Chondrocyte (in vitro differentiated cells): ENCODE measurements at places on chromosomes 5 and 9.
A peak's percentile ranks its signal among the peaks of the same experiment; 100 is the strongest.

- DNase-seq = no peak
Measured at GRCh38 chr9:135582541-135582940, 21.0 kb downstream of the PAEP start.

- no peak for DNase-seq
Measured at GRCh38 chr5:74638970-74639806, 1.3 kb downstream of the ENC1 start.

GRCh38 chr5:110880413-110880812, 141.6 kb downstream of the SLC25A46 start:
- DNase-seq = no peak

DNA sequence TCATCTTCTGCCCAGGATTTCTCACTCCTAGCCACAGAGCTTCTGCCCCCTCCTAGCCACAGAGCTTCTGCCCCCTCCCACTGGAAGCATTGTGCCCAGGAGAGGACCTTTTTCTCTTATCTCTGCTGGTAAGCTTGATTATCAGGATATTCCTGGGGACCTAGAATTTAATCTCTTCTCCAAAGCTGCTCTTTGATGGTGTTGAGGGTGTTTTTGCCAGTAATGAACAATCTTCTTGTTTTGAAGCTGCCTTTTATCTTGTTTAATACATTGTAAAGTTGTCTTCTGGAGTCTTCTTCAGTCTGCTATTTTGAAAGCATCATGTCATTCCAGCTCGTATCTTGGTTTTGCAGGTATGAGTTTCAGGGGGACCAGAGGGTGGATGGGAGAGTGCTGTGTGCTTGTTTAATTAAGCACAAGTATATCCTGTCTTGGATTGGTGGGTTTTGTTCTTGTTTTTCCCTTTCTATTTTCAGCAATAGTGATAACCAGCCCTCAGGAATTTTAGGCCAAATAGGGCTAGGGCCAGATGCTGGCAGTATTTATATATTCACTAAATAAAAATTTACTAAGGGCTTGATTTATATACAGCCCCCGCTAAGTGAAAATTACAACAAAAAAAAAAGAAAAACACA, 214.0 kb upstream of the DMRT1 start:
- DNase-seq = no peak

DNA sequence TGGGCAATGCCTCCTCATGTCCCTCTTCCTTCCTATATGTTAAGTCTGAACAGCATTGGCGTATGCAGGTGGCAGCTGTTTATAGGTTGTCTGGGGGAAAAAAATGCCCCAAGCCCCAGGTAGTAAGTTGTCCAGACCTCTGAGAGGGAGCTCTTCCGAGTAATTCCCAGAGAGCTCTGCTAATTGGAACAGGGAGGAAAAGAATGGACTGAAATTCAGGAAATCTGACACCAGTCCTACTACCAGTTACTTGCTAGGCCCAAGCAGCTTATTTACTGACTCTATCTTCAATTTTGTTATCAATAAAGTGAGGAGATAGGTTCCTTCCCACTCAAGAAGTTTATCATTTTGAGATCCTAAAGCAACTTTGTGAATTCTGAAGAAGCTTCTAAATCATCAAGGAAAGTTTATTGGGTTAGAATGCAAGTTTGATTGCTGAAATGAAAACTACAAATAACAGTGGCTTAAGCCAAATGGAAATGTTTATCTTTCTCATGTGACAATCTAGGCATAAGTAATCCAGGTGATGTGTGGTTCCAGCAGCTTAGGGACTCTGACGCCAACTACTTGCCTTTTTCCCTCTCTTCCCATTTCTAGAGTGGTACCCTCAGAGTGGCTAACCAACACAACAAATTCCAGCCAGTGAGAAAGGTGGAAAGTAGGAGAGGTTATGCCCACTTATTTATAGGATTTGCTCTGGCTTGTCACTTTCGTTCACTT, 5.6 kb downstream of the STK32A start:
- no peak for DNase-seq

- DNase-seq = no peak
Measured at GRCh38 chr9:5448016-5448415, 2.3 kb upstream of the CD274 start.

- no peak for DNase-seq
Measured at GRCh38 chr9:99365233-99365980, 143.3 kb downstream of the SEC61B start.

GRCh38 chr9:100394816-100395215, 32.1 kb upstream of the MSANTD3 start:
- no peak for DNase-seq

DNA sequence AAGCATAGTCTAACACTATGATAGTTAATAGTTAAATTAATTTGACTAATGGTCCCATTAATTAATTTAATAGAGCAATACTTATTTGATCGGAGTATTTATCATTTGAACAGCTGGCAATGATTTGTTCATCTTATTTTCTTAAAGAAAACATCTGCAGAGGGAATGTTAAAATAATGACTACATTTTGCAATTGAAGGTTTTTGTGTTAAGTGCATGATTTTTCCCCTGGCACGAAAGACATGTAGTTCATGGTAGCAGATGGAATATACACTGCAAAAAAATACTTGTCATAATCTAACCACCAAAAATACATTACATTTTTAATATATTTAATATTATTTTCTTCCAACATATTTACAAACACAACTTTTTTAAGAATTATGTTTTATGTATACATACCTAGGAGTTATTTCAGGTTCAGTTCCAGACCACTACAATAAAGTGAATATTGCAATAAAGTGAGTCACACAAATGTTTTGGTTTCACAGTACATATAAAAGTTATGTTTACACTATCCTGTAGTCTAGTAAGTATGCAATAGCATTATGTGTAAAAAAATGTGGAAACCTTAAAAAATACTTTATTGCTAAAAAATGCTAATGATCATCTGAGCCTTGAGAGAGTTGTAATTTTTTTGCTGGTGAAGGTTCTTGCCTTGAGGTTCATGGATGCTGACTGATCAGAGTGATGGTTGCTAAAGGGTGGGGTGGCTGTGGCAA, 292.6 kb upstream of the DAB2 start:
- DNase-seq = no peak

DNA sequence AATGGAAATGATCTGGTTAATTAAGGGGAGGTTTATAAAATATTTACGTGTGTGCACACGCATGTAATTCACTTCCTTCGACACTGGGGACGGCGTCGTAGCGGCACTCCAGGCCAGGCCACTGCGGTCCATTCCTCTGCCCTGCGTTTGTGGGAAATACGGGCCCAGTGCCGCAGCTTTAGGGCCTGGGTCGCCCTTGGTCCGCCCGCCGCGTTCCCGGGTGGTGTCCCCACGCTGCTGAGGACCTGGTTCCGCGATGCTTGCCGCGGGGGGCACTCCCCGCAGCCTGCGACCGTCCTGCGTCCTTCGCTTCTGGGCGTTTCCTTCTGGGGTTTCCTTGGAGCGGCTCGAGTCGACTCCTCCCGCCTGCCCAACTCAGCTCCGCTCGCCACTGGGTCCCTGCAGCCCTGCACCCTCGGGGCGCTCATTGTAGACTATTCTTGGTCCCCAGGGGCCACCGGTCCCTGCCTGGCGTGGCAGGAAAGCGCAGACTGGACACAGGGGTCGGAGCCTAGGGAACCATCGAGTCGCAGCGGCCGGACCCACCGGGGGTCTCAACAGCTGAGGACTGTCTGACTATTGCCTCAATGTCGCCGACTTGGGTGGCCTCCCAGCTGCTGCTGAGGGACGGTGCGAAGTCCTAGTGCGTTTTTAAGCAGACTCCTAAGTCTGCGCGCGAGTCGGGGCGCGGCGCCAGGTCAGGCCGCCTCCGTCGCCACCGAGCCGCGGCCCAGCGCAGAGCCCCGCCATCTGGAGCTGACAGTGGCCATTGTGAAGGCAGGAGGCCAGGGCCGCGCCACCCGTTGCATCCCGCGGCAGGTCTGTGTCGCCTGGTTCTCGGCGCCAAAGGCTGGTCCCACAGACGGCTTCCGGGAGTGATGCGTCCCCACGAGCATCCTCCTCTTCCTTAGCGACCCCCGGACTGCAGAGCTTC, 4.4 kb upstream of the IRX1 start:
- DNase-seq = no peak

DNA sequence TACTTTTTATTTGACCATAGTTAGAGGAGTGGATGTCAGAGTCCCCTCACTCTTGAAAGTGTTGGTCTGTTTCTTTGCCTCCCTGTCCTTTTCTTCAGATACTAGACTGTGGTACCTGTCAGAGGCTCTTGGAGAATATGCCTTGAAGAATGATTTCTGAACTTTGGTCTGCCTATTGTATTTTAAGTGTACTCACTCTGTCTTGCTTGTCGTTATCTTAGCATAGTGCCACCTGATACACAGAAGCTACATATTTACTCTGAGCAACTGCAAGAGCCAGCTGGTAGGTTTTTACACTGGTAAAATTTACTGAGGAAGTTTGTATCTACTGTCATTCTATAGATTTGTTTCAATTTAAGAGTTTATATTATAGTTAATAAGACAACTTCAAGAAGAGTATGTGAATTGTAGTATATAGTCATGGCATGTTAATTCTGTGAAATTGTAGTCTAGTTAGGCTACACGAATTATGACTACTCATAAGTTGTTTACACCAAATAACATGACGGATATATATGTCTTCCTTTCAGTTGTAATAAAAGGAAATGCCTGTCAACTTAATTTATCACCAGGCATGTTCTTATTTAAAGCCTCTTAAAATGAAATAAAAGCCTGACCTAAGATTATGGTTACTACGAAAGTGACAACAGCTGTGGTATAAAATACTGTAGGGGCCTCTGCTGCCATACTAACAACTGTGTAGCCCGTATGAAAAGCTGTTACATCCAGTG, 201.7 kb downstream of the KDM4C start:
- DNase-seq = no peak

- no peak for DNase-seq
Measured at GRCh38 chr5:159395202-159395601, 64.9 kb upstream of the IL12B start.

DNA sequence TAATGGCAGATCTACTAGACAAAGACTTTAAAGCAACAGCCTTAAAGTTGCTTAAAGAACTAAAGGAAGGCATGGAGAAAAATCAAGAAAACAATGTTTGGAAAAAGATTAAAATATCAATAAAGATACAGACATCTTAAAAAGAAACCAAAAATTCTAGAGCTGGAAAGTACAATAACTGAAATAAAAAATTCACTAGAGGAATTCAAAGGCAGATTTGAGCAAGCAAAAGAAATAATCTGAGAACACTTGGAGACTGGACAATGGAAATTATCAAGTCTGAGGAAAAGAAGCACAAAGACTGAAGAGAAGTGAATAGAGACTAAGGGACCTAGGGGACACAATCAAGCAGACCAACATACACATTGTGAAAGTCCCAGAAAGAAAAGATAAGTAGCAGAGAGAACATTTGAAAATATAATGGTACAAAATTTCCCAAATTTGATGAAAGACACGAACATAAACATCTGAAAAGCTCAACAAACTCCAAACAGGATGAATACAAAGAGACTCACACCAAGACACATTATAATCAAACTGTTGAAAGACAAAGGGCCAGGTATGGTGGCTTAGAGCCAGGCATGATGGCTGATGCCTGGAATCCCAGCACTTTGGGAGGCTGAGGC, 26.3 kb downstream of the SIL1 start:
- no peak for DNase-seq

DNA sequence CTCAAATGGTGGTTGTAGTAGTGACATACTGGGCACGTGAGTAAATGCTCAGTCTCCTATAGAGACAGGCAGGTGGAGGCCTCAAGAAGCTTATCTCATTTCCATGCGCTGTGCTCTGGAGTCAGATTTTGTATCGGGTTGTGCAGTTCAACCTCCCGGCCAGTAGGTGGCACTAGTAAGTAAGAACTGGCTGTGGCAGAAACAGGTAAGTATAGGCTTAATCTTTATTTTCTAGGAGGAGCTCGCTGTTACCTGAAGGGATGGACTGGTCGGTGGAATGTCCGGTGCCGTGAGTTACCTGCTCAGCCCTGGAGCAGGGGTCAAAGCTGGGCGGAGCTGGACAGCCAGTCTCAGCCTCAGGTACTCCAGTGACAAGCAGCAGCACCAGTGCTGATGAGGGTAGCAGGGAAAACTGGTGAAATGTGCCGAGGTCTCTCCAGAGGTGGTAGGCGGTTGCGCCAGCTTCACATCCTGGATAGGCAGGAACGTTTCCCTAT, 880.1 kb upstream of the SEMA6A start:
- peak; percentile 54 for DNase-seq

- DNase-seq = no peak
Measured at GRCh38 chr5:125149110-125149509, 402.7 kb upstream of the ZNF608 start.

- DNase-seq = no peak
Measured at GRCh38 chr9:37745970-37746369, 7.6 kb upstream of the TRMT10B start.

- DNase-seq = no peak
Measured at GRCh38 chr9:8826281-8826680, 1026.7 kb upstream of the DMAC1 start.

- DNase-seq = no peak
Measured at GRCh38 chr5:6206501-6206900, 171.8 kb downstream of the MED10 start.

GRCh38 chr5:132298298-132299212, 4.4 kb downstream of the SLC22A4 start:
- DNase-seq = no peak

GRCh38 chr5:40405230-40405629, 274.5 kb upstream of the PTGER4 start:
- DNase-seq = no peak

GRCh38 chr9:34665067-34665380, 2.6 kb upstream of the CCL27 start:
- DNase-seq = no peak

DNA sequence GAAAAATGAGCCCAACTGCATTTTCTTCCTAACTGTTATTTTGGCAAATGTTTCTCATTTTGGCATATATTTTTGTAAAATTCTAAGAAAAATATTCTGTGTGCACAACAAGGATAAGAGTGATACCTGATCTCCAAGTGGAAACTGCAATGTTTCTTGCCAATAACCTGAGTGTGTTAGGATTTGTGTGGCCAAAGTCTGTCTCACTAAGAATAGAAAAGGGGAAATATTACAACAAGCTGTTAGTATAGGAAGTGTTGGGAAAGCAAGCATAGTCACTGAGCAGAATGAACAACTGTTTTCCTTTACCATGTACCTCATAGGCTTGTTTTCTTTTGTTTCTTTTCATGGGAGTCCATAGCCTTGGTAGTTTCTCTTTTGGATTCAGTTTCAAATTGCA, 624.2 kb downstream of the MTRR start:
- no peak for DNase-seq

DNA sequence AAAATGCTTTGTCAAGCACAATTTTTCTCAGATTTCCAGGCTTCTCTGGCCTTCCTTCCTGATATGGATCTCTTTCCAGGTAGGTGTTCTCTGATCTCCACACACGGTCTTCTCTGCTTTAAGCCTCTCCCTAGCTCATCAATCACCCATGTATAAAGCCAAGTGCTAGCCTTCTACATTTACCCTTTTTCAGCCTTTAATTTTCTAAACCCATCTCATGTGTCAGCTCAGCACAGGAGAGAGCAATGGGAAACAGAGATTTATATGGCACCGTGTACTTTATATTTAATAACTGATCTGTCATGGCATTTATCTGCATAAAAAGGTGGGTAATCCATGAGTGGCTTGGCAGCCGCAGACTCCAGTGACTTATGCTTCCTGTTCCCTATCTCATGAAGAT, 495.0 kb downstream of the RASEF start:
- no peak for DNase-seq

GRCh38 chr5:125083981-125084380, 337.5 kb upstream of the ZNF608 start:
- DNase-seq = no peak
